ENCODE measurements at places on chromosomes 12 and 14.

GRCh38 chr12:40343124-40343523 is 118.3 kb downstream of the LRRK2 start:
- no peak for DNase-seq

GRCh38 chr12:115872919-115873357 is 404.6 kb downstream of the MED13L start:
- DNase-seq, result no peak

GRCh38 chr14:103372552-103373304 is 12.5 kb upstream of the MARK3 start:
- no peak for DNase-seq

DNA sequence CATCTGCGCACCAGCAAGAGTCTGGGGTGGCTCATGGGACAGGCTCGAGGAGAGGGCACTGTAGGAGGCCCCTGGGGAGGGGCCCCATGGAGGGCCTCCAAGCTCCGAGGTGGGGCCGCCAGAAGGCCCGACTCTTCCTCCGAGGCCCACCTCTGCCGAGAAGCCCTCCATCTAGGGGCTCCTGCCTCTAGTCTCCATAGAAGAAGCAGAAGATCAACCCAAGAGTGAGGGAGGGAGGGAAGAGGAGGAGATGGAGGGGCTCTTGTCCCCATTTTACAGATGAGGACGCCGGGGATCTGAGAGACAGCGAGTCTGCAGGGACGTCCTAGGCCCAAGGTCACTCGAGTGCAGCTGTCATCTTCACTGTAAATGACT is 41.2 kb downstream of the DIO3 start:
- DNase-seq, result no peak

All from endothelial cell (in vitro differentiated cells).